ENCODE measurements at places on chromosomes 1 and 21. TPM values are rescaled to one million over a fixed set of nuclear protein-coding genes. Genes with fewer than 3 reads are reported as not detected.

LCE1D gene
- not detected for polyA plus RNA-seq

HORMAD1 gene
- not detected for polyA plus RNA-seq

DNA sequence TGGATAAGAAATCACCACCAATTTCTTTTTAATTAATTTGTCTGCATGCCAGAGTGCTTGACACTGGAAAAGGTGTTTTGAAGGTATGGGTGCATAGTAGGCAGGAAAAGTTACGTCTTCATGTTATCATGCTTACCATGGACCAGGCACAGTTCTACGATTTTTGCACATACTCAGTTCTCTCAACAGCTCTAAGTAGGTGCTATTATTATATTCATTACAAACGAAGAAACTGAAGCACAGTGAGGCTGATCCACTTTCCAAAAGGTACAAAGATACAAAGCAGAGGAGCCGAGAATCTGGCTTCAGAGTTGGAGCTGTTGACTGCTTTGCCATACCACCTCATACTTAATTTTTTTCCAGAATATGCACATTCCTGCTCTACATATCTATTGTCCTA is 306.4 kb downstream of the PBX1 start:
- no peak for DNase-seq

DNA sequence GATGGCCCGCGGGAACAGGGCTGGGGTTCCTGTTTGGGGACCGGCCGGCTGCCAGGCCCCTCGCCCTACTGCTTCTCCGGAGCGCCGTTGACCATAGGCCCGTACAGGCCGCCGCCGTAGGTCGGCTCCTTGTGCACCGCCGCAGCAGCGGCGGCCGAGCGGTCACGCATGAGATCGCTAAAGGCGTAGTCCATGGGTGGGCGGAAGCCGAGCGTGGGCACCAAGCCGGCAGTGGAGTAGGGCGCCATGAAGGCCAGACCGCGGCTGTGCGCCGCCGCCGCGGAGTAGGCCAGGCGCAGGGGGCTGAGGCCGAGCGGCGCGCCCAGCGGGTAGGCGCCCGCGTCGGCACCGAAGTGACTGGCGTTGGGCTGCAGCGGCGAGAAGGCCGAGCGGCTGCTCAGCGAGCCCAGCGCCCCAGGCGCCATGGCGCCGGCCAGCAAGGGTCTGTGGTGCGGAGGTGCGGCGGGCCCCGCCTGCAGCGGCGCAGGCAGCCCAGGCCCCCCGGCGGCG is 4.6 kb downstream of the DMRTA2 start:
- no peak for DNase-seq

DNA sequence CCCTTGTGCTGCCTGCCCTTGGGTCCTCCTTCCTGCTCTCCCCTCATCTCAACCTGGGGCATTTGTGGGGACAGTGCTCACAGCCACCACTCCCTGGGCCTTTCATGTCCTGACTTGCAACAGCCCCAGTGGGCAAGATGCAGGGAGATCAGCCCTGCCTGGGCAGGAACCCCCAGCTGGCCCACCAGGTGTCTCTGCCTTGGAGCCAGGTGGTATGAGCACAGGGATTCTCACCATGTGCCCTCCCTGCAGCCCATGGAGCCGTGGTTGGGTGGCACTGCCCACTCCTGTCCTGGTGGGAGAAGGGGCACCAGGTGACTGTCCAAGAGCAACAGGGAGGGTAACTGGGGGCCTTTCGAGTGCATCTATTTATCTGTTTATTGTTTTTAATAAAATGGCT is 100.4 kb downstream of the AJAP1 start:
- DNase-seq: no peak

DNA sequence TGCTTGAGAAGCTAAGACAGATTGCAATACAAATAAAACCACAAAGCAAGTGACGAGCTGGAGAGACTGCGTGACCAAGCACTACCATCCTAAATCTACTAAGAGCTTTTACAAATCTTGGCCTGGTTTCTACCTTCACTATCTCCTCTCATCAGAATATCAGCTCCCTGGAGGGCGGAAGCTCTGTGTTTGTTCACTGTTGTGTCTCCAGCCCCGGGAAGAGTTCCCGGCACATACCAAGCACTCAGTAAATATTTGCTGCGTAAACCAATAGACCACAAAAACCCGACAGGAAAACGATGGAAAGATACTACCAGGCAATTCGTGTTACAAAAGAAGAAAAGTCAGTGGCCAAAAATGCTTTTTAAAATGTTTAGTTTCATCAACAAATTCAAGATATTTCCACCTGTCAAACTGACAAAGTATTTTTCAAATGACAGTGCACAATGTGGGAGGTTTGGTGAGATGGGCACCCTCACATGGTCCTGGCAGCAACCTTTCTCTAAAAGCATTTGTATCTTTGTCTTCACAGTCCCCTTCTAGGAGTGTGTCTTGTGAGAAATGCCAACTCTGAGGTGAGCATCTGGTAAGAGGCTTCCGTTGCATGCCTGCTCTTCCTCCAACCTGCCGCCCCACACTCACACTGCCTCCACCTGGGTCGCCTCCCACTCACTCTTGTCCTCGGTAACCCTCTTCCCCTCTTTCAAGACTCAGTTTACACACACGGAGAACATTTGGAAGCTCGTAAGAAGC is 34.7 kb downstream of the SLC1A7 start:
- DNase-seq: no peak

DNA sequence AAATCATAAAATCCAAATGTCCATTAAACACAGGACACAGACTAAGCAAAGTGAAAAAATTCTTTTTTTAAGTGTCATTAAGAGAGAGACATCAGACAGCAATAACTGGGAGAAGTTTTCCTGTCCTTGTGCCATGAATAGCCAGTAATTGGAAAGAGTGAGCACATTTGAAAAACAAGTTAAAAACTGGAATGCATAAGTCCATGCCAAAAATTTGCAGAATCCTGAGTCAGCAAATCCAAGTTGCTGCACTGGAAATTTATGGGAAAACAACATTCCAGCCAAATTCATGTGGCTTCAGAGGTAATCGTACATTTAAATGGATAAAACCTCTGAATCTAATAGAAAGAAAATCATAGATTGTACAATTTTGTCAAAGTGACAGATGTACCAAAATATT is 291.4 kb downstream of the LRRC40 start:
- no peak for DNase-seq

- DNase-seq: no peak
Measured at GRCh38 chr1:24683713-24684162, 40.6 kb downstream of the SRRM1 start.

DNA sequence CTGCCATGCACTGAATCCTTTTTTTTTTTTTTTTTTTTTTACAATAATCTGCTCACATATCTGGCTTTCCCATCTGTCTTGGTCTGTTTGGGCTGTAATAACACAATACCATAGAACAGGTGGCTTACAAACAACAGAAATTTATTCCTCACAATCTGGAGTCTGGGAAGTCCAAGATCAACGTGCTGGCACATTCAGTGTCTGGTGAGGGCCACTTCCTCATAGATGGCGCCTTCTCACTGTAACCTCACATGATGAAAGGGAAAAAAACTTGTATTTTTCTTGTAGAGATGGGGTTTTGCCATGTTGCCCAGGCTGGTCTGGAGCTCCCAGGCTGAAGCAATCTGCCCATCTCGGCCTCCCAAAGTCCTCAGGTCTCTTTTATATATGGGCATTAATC is 13.0 kb upstream of the PARP1 start:
- no peak for DNase-seq

DNA sequence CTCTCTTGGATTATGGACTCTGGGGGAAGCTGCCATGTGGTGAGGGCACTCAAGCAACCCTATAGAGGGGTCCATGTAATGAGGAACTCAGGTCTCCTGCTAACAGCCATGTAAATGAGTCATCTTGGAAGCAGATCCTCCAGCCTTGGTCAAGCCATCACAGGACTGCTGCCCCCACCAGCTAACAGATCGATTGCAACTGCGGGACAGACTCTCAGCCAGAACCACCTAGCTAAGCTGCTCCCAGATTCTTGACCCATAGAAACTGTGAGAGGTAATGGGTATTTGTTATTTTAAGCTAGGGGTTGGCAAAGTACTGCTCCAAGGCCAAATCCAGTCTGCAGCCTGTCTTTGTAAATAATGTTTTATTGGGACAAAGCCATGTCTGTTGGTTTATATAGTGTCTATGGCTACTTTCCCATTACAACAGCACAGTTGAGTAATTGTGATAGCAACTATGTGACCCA is 27.6 kb upstream of the MAP3K7CL start:
- DNase-seq: peak; percentile 26

GRCh38 chr1:218324226-218324580 is 20.9 kb upstream of the TGFB2 start:
- no peak for DNase-seq

DNA sequence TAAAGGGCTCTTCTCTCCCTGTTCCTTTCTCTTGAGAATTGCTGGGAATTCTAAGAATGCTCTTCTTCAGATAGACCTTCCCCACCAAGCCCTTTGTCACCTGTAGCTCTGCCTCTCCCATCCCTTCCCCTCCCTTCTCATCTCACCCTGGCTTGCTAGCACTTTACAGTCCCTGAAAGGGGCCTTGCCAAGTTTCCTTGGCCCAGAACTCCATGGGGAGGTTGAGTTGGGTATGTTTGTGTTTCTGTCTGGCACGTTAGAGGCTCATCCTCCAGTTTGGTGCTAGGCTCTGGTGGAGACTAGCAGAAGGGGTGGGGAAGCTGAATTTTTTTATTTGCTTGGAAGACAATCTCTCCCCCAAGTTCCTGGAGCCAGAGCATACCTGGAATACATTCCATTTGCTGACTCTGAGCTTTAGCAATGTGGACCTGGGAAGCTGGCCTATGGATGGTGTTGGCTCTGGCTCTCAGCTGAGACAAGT is 4.9 kb downstream of the CGN start:
- no peak for DNase-seq

All from CD14-positive monocyte (primary cell).